ENCODE measurements at places on chromosomes 11 and 22.

DNA sequence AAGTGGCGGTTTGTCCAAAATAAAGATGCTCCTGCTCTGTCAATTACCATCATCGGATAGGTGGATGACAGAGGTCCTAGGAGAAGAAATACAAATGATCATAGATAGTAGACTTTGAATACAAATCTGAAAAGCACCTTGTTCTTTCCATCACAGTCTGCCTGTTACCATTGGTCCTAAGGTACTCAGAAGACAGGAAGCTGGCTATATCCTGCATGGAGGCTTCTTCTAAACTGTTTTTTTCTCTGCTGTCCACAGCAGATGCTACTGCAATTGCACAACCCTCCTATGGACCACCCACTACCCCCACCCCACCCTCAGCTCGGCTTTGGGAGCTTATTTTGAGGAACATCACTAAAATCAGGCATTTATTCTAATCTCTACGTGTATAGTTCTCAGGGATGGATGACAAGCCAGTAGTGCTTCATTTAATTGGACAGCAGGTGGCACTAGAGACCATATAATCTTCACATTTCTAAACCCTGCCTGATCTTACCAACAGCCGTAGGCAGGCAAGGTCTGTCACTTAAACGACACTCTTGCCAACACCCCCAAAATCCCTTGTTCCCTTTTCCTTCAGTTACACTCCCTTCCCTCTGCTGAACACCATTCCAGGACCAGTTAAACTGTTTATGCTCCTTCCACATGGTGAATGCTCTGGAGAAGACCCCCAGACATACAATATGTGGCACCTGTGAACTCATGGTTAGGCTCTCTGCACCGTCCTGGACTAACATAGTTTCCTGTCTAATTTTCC, 6.6 kb upstream of the PTS start:
- DNase-seq, result peak; percentile 70

GRCh38 chr11:117717485-117718314, 79.3 kb downstream of the DSCAML1 start:
- no peak for DNase-seq

DNA sequence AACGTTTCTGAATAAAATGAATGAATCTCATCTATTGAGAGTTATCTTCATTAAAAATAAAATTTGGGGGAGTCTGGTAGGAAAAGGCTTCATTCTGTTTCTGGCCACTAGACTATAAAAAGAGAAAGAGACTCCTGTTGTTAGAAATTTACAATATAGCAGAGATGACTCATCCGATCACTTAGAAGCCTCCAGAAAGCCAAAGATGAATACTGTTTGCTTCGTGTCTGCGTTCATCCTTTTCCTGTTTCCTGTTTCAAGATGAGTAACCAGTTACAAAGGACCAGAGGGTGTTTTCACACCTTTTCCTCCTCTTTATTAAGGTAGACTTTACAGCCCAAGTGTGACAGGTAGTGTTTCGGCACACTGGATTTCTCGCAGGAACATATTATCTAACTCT, 1120.7 kb downstream of the LRRC4C start:
- peak; percentile 74 for DNase-seq

- no peak for DNase-seq
Measured at GRCh38 chr11:26719998-26720397, 1.9 kb downstream of the SLC5A12 start.

GRCh38 chr11:69366591-69366990, 72.6 kb downstream of the MYEOV start:
- DNase-seq, result no peak

DNA sequence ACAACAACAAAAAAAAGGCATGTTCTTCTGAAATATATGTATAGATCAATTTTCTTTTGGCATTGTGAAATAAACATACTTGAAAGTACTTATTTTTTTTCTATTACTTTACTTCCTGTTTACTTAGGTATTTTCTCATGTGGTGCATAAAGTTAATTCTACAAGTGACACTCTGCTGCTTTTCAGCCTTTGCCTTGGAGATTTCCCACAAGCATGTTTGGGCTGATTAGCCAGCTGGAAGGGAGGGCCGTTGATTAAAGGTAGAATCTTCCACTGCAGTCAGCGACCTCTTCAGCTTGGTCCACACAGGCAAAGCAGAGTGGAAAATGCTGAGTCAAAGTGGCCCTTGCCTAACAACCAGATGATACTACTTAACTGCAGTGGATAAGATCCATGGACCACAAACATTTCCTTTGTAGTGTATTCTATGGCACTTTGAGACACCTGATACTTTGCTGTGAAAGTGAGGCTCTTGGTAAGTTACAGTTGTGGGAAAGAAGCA, 176.0 kb downstream of the ARHGAP42 start:
- DNase-seq, result peak; percentile 83

DNA sequence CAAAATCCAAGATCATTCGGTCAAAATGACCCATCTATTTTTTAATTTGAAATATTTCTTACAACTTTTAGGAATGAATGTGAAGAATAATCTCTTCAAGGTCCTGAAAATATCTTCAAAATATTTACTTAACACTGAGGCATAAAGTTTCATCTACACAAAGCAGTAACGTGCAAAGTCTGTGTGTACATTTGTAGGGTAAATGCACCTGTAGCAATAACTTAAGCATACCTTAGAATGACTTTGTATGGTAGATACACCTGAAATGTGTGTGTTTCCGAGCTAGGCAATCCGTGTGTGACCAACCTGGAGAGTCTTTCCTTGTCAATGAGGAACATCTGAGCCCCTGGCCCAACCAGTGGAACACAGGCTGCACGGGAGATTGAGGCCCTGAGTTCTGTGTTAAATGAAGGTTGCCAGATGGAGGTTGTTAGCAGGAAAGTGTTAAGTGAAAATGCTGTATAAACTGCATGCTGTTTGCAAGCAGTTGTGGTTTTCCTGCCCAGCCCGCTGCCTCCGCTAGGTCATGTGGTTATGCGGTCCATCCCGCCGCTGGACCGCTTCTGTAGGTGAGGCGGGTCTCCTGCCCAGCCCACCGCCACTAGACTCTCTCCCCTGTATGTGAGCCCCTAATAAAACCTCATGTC, 7.6 kb upstream of the CTR9 start:
- no peak for DNase-seq

DNA sequence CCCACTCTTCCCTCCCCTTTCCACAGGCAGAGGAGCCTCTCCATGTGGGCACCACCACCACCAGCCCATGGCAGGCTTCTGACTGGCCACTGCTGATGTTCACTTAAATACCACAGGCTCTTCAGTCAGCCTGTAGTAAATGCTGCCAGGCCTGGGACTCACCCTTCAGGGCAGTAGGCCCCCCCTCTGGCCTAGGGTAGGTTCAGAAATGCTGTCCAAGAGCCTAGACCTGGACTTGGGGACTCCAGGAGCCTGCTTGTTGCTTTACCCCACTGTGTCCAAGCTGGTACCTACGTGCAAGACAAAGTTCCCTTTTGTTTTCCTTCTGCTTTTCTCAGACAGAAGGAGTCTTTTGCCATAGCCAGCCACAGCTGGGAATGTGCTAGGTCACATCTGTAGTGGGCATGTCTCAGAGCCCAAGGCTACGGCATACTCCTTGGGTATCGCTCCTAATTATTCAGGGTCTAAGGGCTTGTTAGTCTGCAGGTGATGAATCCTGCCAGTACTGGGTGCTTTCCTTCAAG, 38.6 kb downstream of the TMEM135 start:
- no peak for DNase-seq

- no peak for DNase-seq
Measured at GRCh38 chr11:2092464-2092910, 46.7 kb downstream of the IGF2 start.

GRCh38 chr11:82004537-82005213, 729.0 kb downstream of the FAM181B start:
- peak; percentile 61 for DNase-seq

DNA sequence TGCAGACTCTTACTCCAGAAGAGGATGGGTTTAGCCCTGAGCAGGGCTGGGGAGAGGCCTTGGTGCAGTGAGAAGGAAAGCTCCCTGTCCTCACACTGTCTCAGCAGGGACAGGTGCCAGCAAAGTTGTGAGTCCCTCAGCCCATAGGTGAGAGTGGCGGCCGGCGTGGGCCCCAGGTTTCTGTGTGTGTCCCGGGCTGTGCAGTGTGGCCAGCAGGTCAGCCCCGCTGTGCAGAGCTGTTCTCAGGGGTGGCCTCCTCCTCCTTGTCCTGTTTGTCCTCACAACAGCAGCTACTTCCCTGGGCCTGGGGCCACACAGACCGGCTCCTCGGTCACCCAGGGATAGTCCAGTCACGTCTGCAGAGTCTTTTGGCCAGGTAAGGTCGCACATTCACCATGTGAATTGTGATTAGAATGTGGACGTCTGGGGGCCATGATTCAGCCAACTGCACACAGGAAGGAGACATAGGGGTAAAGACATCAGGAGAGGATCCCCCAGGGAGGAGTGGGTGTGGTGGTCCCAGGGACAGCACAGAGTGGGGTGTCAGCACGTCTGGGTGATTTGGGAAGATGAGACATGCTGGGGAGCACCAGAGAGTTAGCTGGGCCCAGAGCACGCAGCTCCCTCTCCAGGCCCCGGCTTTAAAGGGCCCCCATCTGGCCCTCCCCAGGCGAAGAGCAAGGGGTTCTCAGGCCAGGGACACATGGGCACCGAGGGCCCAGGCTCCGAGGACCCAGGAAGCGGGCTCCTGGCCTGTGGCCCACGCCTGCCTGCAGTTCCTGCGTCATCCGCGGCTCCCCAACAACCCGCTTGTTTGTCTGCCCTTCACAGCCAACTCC, 81.6 kb downstream of the MYEOV start:
- DNase-seq, result no peak

DNA sequence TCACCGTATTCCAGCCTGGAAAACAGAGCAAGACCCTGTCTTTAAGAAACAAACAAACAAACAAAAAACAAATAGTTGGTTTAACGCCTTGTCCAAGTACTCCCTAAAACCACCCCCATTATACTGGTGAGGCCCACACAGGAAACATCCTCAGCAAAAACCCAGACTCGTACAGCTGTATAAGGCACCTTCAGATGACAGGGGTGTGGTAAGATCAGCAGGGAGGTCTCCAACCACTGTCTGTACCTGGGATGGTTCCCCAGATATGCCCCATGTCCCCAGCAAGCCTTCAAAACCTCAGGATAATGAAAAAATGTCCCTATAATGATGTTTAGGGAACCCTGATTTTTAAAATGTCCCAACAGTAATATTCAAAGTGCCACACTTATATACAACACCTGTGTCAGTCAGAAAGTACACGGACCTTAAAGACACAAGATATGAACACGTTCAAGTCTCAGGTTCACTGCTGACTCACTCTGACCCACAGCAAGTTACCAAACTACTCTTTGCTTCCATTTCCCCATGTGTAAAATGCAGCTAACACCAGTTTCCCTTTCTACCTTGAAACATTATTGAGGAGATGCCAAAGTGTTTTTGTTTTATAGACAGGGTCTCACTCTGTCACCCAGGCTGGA, 9.3 kb downstream of the SF3A1 start:
- DNase-seq, result no peak

DNA sequence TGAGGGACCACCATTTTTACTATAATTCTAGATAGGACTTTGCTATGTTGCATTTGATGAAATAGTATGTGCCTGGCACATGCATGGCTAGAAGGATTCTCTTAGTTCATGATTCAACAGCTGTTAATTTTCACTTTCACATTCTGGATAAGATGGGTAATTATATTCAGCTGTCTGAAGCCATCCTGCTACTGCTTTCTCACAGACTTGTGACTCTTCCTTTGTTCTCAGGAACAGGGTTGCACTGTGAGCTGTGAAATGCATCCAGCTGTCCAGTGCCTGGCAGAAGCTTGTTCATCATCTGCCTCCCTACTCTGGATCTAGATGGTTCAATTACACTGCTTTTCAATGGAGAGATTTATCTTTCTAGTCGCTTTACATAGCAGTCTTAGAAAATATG, 610.1 kb upstream of the ANO5 start:
- no peak for DNase-seq

- no peak for DNase-seq
Measured at GRCh38 chr22:45242778-45243191, 2.1 kb upstream of the KIAA0930 start.

DNA sequence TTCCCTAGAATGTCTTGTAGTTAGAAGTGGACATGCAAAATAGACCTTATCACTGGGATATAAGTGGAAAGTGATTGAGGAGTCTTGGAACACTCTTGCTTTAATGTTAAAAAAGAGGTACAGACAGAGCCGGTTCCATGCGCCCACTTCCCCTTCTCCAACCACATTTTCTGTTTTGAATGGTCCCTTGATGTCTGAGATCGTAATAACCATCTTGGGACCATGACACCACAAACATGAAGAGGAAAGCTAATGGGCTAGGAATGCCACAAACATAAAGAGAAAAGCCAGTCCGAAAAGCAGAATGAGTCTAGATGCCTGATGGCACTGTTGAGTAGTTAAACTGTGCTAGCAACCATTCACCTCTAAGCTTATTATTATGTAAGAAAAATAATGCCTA, 54.8 kb upstream of the SPON1 start:
- DNase-seq, result no peak

GRCh38 chr11:26726960-26727359, 5.1 kb upstream of the SLC5A12 start:
- DNase-seq, result no peak

- peak; percentile 99 for DNase-seq
Measured at GRCh38 chr11:113675003-113675561, 31.0 kb downstream of the TMPRSS5 start.

GRCh38 chr11:21492931-21493330, 700.0 kb upstream of the ANO5 start:
- DNase-seq, result no peak

GRCh38 chr11:128629516-128630106, 42.3 kb upstream of the ETS1 start:
- no peak for DNase-seq

GRCh38 chr22:38464992-38465672, 2.8 kb upstream of the KDELR3 start:
- DNase-seq, result no peak

- peak; percentile 67 for DNase-seq
Measured at GRCh38 chr11:103637295-103637694, 399.1 kb upstream of the DDI1 start.

- DNase-seq, result no peak
Measured at GRCh38 chr11:92179017-92179670, 45.5 kb upstream of the FAT3 start.

GRCh38 chr22:31295831-31296657, 3.8 kb upstream of the PIK3IP1 start:
- peak; percentile 35 for DNase-seq

DNA sequence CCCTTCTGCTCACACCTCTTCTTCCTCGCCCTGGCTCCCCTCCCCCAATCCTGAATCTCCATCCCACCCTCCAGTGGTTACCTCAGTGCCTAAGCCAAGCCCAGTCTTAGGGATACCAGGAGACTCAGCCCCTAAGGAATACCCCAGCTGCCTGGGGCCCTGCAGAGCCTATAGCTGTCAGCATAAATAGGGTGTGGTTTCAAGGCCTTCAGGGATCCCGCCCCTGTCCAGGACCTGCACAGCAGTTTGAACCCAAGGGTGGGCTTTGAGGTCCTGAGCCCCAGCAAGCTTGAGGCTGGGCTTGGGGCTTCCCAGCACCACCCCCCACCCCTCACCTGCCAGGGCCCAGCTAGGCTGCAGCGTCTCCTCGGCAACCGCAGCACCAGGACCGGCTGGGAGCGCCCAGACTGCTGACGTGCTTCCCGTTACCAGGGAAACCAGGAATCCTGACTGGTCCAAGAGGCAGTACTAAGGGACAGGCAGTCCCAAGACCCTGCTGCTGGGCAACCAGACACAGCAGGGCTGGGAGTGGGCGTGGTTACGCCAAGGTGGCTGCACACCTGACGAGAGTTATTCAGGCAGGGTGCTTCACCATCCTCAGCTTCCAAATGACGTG, 13.7 kb downstream of the APBB1 start:
- DNase-seq, result peak; percentile 17

Measured in fibroblast of skin of right biceps (primary cell).